ENCODE measurements at places on chromosomes 12 and 14. TPM values are rescaled to one million over a fixed set of nuclear protein-coding genes. Genes with fewer than 3 reads are reported as not detected.
A peak's percentile ranks its signal among the peaks of the same experiment; 100 is the strongest.

The NINJ2 gene
- 0.94 TPM for total RNA-seq

The PTPRO gene
- 1.5 TPM for total RNA-seq

DNA sequence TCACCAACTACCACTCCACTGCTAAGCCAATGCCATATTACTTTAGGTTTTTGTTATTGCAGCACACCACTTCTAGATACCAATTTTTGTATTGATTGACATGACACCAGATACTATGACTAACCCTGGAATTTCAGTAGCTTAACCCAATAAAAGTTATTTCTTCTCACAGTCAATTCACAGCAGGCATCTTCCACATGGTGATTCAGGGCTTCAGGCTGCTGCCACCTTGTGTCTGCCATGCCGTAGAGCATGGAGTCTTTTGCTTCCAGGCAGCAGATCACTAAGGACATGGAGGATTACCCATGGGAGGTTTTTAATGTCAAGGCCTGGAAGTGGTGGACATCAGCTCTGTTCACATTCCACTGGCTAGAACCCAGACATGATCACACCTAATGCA, 56.4 kb upstream of the LTA4H start:
- peak; percentile 40 for DNase-seq

- peak; percentile 89 for DNase-seq
Observed at GRCh38 chr12:55073043-55074022, 52.9 kb upstream of the OR9K2 start.

GRCh38 chr12:29167445-29167844, 18.4 kb downstream of the FAR2 start:
- no peak for DNase-seq

DNA sequence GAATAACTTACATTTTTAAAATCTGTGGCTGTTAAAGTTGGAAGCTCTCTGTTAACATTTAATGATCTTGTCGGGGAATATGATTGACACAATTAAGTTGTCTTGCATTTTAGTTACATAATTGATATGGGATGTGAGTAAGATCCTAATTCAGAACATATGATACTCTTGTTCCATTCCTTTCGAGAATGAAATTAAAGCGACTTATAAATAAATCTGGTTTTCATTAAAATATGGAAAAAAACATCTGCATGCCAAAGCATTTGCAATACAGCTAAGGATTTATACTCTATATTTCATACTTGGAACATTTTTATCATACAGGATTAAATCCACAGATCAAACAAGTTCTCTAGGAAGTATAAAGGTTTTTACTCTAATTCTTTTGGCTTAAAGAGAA, 52.0 kb downstream of the SLC38A6 start:
- DNase-seq, result no peak

- DNase-seq, result no peak
Observed at GRCh38 chr14:37546621-37547447, 48.2 kb downstream of the FOXA1 start.

DNA sequence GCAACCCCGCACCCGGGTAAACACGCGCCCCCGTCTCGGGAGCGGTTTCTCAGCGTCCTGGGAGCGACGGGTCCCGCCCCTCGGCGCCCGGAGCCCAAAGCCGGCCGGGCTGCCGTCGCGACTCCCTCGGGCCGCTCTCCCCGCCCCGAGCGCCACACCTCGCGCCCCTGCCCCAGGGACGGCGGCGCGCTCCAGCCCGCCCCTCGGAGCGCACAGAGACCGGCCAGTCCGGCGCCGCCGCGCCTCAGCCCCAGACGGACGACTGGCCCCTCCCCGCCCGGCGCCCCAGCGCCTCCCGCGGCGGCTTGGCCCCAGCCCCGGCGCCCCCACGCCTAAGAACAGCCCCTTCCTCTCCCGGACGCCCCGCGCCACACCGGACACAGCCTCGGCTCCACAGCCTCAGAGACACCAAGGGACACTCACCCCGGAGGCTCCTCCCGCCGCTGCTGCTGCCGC, 411 bp downstream of the BTBD7 start:
- peak; percentile 74 for DNase-seq

The LRRC9 gene
- total RNA-seq, result 2.6 TPM

The INHBC gene
- not detected for total RNA-seq

- DNase-seq, result no peak
Observed at GRCh38 chr12:45246236-45246635, 30.3 kb downstream of the ANO6 start.

Data from GM23338 (cell line).